Stomach (tissue), 19 donors: ENCODE measurements at places on chromosomes 5 and 9. TPM values are rescaled to one million over a fixed set of nuclear protein-coding genes. Genes with fewer than 3 reads are reported as not detected.

DNA sequence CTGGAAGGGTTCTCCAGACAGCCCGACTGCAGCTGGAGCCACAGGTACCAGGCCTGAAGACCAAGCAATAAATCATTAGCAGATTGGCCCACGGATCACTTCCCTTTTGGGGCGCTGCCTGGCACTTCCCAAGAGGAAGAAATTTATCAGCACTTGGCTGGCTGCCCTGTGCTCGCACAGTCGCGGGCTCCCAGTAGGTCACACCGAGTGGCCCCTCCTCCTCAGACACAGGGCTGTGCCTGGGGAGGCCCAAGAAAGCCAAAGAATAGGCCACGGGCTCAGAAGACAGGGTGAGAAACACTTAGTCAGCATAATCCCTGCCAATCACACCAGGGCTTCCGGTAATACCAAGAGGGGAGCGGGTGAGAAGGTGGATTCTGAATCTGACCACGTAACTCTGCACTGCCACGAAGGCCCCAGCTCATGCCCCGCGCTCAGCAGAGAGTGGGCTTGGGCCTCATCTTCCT lies 115.7 kb upstream of the MSX2 start:
- DNase-seq = peak; percentile 95

DNA sequence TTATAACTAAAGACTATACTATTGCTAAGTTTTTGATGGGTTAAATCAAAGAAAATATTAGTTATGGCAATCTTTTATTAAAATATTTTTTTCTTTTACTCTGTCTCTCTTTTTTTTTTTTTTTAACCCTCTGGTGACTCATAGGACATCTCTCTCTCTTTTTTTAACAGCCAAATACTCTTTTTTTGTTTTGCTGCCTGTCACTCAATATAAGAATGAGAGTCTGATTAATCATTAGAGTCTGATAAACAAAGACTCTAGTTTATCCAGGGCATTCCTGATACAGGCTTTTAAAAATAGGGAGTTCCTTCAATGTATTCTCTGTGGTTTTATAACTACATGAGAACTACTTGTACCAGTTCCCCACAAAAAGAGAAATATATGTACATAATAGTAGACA lies 77.3 kb downstream of the SLC38A9 start:
- no peak for DNase-seq

The ACTBL2 gene
- 0.05 TPM for polyA plus RNA-seq

The AGXT2 gene
- polyA plus RNA-seq = not detected

GRCh38 chr5:157143127-157143971 lies 684 bp upstream of the MED7 start:
- DNase-seq = peak; percentile 38

DNA sequence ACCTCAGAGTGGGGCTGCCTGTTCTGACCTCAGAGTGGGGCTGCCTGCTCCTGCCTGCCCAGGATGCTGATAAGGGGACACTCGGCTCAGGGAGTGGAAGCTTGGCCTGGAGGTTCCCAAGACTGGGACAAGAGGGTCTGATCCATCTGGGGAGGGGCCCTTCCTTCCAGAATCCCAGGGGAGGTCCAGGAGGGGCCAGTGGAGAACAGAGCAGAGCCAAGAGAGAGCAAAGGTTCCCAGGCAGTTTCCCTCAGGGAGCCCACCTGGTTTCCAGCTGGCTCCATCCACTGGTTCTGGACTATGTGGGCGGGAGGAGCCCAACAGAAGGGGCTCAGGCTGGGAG lies 49.1 kb upstream of the RNU6ATAC start:
- no peak for DNase-seq

The PCDHA12 gene
- not detected for polyA plus RNA-seq

- no peak for DNase-seq
These were observed 23.0 kb downstream of the NEURL1B start for GRCh38 chr5:172664018-172664417.

- DNase-seq = no peak
These were observed 123.2 kb upstream of the SLC30A5 start for GRCh38 chr5:68970617-68971016.

The FCN2 gene
- not detected for polyA plus RNA-seq

DNA sequence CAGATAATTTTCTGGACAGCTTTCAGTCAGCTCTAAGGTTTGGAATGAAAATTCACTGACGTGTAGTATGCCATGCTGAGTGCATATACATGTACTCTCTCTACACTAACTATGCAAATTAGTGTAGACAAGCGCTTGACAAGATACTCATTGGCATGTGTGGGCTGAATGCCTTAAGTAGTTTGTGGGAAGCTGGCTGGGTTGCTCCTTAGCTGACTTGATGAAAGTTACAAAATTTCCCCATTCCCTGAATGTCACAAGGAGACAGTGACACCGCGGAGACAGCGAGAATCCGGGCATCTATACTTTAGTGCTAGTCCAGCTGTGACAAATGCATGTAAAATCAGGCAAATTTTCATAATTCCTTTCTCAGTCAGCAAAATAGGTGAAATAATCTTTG lies 51.6 kb upstream of the C5orf46 start:
- DNase-seq = no peak

DNA sequence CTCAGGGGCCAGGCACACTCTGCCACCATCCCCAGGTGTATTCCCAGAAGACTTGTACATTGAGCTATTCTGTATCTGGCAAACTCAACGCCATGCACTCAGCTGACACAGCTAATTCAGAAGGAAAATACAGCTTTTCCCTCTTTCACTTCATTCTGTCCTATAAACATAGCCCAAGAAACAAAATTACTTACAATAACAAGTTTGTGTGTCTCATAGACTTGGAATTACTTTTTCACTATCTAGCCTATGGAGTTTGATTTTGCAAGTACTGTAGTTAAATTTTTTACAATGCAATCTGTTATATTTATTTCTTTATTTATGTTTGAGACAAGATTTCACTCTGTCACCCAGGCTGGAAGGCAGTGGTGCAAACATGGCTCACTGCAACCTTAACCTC lies 125.1 kb upstream of the KLF9 start:
- DNase-seq = no peak

- no peak for DNase-seq
These were observed 126.7 kb downstream of the SNX18 start for GRCh38 chr5:54644226-54644625.

DNA sequence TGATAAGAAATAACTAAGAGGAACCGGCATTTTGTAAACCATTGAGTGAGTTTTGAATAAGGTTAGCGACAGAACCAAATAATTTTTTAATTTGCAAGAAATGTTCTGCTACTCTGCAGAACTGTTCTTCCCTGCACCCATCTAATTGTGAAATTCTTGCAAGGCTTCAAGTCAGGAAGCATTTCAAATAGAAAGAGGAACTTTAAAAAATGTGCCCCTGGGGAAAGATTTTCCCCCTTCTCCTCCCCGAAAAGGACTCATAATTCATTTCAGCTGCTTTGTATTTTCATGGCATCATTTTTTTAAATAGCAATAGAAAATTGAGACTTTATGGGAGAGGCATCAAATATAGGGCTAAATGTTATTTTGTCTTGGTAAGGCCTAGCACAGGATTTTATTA lies 180.9 kb upstream of the ANKRD55 start:
- no peak for DNase-seq

- peak; percentile 35 for DNase-seq
These were observed 86.4 kb downstream of the INIP start for GRCh38 chr9:112631313-112632070.

DNA sequence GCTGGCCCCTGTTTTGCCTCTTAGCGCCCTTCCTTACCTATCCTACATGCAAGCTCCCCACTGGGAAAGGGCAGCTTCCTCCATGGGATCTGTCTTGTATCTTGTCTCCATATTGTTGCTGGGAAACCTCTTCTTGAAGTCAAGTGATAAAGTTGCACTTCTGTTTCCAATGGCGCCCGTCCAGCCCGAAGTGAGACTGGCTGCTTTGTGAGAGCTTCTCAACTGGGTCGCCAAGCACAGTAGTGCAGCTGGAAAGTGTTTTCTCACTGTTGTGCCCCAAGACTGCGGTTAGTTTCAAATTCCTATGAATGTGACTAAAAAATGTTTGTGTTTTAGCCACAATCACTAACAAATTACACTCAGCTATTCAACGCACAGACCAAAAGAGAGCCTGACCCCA lies 506.6 kb upstream of the MPDZ start:
- DNase-seq = peak; percentile 21

DNA sequence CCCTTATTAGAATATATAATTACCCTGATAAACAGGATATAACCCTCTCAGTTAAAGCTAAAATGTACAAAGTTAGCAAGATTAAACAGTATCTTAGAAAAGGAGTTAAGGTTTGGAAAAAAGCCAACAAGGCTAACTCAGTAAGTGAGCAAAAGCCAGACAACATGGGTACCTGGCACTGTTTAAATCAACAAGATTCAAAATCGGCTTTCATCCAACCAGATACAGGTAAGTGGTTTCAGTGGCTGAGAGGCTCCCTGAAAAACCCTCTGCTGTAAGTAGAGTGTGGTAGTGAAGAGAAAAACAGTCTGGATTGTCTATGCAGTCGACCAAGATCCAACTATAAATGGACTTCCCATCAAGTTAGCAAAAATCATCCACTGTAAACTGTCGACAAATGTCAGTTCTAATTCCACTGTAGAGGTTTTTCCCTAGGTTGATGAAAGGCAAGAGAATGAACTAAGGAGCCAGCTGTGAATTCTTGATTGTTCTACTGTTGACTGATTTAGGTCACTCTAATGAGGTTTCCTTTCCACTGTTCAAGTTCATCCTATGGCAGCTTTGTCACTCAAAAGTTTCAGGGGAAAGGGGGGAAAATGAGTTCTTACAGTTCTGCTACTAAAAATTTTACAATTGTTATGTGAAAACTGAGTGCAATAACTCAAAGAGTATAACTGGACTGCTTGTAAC lies 27.3 kb downstream of the ETF1 start:
- DNase-seq = no peak

The ARL14EPL gene
- polyA plus RNA-seq = not detected

- no peak for DNase-seq
These were observed 29.8 kb upstream of the SEC16A start for GRCh38 chr9:136512651-136513071.

The DDX4 gene
- polyA plus RNA-seq = not detected

The LRRC14B gene
- polyA plus RNA-seq = not detected

The PDGFRB gene
- 9.1 TPM for polyA plus RNA-seq

GRCh38 chr5:44167540-44167939 lies 221.7 kb downstream of the FGF10 start:
- no peak for DNase-seq

The SLC6A19 gene
- not detected for polyA plus RNA-seq

The PCDH12 gene
- 0.37 TPM for polyA plus RNA-seq

DNA sequence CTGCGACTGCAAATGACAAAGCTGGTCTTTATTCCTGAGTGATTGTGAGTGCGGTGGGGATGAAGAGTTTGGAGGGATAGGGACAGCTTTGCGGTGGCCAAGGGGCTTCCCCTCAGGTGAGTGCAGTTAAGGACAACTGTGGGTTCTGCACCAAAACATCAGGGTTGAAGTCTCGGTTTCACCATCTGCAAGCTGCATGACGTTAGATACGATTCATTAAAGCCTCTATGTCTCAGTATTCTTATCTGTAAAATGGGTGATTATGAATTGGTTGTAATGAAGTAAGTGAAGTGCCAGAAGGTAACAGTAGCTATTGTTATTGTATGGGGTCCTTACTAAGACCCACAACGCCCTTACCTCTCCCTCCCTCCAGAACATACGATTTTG lies 226.8 kb upstream of the DAPK1 start:
- DNase-seq = no peak

DNA sequence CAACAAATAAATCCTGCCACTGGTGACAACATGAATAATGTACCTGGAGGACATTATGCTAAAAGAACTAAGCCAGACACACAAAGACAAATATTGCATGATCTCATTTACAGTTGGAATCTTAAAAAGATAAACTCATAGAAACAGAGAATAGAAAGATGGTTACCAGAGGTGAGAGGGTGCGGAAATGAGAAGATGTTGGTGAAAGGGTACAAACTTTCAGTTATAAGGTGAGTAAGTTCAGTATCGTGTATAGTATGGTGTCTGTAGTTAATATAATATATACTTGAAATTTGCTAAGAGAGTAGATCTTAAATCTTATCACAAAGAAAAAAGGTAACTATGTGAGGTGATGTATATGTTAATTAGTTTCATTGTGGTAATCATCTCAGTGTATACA lies 63.3 kb downstream of the PRRC1 start:
- no peak for DNase-seq

DNA sequence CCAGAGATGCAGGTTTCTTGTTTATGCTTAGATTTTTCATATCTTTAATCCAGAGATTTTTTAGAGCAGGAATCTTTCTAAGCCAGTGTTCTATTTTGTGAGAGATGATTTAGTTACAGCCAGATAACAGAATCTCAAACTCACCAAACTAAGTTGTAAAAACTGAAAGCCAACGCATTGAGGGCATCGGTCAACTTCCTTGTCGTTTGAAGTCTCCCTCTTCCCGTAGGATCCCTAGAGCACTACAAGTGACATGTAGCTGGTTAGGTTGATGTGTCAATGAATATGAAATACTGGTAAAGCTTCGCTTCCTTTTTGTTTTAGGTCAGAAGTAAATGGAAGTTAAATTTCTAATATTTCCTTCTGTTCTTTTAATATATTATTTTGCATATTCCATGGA lies 139.6 kb downstream of the YIPF5 start:
- DNase-seq = no peak

- DNase-seq = no peak
These were observed 22.7 kb upstream of the CCDC180 start for GRCh38 chr9:97284798-97285197.

The CYLC2 gene
- polyA plus RNA-seq = not detected

DNA sequence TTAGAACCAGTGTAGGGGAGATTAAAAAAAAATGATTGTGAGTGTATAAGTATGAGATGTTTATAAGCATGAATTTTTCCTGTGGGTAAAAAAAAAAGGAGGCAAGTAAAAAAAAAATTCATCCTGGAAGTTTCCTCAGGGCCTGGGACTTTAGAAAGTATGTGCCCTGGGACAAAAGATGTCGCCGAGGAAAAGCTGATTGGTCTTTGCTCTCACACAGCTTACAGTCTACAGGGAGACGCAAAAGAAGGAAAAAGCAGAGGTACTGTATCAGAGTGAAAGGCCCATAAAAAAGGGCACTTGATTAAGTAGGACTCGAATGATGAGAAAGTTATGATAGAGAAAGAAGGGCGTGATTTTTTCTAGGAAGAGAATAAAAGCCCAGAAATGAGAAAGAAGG lies 501.4 kb upstream of the MEF2C start:
- no peak for DNase-seq

DNA sequence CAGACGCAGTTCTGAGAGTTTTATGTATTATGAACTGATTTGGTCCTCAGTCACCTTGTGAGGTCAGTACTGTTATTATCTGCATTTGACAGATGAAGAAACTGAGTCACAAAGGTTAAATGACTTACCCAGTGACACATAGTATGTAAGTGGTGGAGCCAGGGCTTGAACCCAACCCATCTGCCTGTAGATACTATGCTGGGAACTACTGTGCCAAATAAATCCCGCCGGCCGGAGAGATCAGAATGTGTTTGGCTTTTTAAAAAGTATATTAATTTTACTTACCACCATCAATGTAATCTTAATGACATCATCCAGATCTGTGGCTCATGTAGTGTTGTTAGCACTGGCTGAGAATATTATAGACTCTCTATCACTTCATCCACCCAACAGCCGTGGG lies 80.8 kb downstream of the ZNF618 start:
- no peak for DNase-seq

DNA sequence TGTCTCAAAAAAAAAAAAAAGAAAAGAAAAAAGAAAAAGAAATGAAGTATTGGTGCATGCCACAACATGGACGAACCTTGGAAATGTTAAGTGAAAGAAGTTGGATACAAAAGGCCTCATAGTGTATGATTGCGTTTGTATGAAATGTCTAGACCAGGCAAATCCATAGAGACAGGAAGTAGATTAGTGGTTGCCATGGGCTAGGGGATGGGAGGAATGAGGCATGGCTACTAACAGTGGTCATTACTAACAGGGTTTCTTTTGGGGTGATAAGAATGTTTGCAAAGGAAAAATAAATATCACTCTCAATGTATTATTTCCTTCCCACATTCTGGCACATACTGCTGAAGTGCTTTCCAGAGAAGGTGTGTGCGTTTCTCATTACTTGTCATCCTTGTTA lies 44.1 kb downstream of the UGCG start:
- no peak for DNase-seq
